Small intestine (tissue), 16 donors: ENCODE measurements at places on chromosomes 11 and 22.

GRCh38 chr11:57496109-57496820 lies 19.2 kb downstream of the SLC43A1 start:
- DNase-seq = no peak

DNA sequence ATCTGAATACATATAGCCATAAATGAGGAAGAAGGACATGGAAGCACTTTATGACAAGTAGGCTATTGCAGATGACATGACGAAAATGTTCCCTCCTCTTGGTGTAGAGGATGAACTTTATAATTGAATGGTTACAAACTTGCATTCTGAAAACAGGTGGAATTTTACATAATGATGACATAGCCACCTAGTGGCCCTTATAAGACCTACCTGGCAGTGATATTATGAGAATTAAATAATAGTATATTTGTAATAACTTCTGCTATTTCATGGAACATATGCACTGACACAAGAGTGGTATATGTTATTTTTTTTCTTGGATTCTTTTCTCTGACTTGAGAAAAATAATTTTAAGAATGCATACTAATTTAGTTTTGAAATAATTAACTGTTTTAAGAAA lies 22.9 kb downstream of the TRIM22 start:
- DNase-seq = peak; percentile 14

DNA sequence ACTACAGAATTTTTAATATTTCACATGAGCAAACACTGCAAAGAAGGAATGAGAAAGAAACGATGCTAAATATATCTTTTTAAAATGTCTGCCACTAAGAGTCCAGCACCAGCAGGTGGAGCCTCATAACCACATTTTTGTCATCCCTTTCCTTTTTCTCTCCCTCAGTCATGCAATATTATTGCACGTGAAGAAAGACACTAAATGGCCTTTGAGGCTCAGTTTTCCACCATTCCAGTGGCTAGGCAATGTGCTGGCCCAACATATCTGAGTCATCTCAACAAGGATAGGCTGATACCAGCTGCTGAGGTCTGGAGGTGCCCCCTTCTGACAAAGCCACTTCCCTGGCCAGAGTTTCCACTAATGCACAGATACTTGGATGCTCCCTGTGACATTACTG lies 1.8 kb downstream of the ALKBH8 start:
- peak; percentile 56 for DNase-seq

GRCh38 chr11:117020869-117021564 lies 77.2 kb downstream of the SIK3 start:
- DNase-seq = no peak
